Activated CD4-positive, alpha-beta T cell treated with anti-CD3 and anti-CD28 coated beads, Interleukin-2, amount 10 ng/mL, durations not matched to agents 24 days and 14 days (primary cell): ENCODE measurements at places on chromosomes 16 and 17. TPM values are rescaled to one million over a fixed set of nuclear protein-coding genes. Genes with fewer than 3 reads are reported as not detected.

The GPR139 gene
- not detected in 2 replicates for total RNA-seq

The SULT1A2 gene
- 0.23 and 0.52 TPM in 2 replicates for total RNA-seq

The SLC5A2 gene
- total RNA-seq = not detected in 2 replicates

The LRRC36 gene
- 0.23 TPM in 1 of 2 replicates, not detected in the other for total RNA-seq

The GSDMA gene
- total RNA-seq = 0.69 and 0.84 TPM in 2 replicates

The CD19 gene
- not detected in 2 replicates for total RNA-seq

The CCDC144A gene
- total RNA-seq = 2.4 and 2.9 TPM in 2 replicates

The OTOP2 gene
- not detected in 2 replicates for total RNA-seq

The DNAAF8 gene
- not detected in 2 replicates for total RNA-seq

The ST6GALNAC1 gene
- 0.35 and 0.38 TPM in 2 replicates for total RNA-seq

GRCh38 chr17:76599694-76600460, 14.2 kb upstream of the ST6GALNAC2 start:
- DNase-seq = no peak

- DNase-seq = no peak
Measured at GRCh38 chr16:66388350-66389139, 22.1 kb downstream of the CDH5 start.

DNA sequence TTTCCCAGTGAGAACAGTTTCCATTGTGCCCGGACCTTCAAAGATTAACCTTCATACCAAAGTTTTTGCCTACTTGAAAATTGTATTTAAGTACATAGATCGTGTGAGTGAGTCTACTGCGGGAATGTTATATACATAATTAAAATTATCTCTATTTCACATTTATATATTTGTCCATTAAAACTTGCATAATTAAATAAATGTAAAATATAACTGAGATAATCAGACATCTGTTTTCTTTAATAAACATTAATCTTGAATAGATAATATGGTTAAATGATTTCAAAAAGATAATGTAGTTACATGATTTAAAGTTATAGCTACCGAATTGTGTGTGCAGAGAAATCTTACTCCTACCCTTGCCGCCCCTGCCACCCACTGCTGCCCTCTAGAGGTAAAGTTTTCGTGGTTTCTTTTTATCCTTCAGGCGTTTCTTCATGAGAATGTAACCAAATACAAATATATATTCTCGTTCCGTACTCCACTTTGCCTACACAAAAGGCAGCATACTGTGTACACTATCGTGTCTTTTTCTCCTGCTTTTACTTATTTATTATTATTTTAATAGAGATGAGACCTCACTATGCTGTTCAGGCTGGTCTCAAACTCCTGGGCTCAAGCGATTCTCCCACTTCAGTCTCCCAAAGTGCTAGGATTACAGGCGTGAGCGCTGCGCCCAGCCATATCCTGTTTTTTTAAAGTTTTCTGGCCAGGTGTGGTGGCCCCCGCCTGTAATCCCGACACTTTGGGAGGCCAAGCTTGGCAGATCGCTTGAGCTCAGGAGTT, 35.6 kb downstream of the RPA1 start:
- peak; percentile 90 for DNase-seq

GRCh38 chr16:22618842-22619241, 108.2 kb downstream of the NPIPB5 start:
- DNase-seq = no peak

DNA sequence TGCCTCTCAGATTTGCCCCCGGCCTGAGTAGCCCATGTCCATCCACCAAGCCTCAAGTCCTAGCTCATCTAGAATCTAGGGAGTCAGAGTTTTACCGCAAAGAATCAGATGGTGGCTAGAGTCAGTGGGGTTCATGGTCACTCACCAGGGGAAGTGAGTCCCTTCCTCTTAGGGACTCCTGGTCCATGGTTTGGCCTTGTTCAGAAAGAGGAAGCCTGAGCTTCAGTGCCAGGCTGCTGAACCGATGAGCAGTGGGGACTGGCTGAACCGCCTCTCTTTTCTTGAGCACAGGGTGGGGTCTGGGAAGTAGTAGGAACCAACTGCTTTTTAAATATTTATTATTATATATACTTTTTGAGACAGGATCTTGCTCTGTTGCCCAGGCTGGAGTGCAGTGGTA, 160.3 kb downstream of the NTN1 start:
- no peak for DNase-seq

DNA sequence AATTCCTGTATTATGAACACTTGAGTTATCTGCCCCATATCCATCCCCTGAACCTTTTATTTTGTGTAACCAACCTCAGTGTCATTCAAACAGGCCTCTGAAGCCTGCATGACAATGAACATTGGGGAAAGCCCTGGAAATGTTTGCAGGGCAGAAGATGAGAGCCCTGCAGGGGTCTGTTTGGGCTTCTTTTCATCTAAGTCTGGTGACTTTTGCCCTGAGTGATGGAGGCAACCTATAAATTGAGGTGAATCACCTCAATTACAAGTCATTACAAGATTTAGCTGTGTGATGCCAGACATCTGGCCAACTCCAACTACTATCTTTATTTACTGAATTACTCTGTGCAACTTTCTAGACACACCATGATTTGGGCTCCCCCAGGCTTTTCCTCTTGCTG, 189.2 kb downstream of the MAF start:
- no peak for DNase-seq

DNA sequence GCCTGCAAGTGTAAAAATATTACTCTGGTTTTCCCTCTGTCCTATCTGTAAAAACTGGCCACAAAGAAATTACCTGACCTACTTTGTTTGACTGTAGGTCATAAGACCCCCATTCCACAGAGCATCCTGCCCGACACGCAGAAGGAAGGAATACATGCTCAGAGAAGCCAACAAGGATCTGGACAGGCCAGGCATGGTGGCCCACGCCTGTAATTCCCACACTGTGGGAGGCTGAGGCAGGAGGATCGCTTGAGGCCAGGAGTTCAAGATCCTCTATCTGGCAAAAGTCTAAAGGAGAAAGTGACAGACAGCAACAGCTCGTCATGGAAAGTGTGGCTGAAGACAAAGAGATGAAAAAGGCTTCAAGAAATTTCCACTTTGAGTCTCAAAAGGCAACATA, 78.2 kb upstream of the RNU2-1 start:
- peak; percentile 56 for DNase-seq

DNA sequence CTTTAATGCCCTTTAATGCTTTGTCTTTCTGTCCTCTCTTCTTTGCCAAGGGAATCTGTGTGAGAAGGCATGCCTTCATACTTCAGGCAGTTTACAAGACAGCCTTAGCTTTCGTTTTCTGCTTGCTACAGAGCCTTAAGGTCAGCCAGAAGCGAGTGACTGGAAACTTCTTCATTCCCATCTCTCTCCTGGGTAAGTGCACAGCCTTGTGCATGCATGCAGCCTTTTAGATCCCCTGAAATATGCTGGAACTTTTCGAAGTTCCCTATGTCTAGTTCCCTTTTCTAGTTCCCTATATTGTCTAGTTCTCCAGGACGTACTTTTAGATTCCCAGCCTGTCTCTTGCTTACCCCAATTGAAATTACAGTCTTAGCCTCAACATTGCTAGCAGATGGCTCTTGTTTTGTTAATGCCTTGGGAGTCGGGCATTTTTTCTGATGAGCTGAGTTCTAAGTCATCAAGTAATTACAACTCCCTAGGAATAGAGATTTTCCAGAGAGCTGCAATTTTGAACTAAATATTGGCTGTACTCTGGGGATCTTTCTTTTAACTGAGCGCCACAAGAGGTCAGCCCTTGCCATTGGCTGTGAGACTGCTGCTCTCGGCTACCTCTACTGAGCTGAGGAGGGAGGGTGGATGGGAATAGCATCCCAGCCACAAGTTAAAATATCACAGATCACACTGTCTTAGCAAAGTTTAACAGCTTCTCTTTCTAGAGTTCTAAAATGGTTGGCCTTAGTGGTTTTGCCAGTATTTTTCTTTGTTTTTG, 22.7 kb upstream of the PPM1D start:
- DNase-seq = peak; percentile 70

DNA sequence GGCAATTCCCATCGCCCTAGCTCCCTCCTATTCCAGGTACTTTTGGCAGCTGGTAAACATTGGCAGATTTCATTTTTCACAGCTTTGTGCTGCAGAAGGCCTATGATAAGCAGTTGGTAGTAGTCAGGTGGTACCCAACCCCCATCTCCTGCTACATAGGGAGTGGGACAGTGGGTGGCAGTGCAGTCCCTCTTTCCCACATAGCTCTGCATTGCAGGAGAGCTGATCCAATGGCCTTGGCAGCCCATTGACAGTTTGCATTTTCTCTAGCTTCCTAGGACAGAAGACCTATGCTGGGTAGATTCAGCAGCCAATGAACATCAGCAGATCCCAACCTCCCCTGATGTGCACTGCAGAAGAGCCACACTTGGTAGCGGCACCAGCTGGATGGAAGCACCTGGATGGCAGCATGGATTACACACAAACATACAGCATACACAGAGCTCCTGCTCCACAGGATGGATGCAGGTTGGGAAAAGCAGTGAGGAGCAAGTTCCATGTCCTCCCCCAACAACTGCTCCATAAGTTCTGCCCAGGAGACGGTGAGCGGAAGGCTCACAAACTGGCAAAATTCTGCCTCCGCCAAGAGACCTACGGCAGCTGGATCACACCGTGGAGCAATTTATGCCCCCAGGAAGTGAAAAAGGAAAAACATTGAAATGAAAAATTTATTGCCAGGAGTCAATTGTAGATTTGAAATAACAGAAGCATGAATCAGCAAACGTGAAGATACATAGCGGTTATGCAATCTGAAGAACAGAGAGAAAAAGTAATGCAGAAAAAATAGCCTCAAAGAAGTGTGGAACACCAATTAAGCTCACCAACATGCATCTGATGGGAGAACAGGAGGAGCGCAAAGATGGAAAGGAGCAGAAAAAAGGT, 95.7 kb downstream of the CACNG1 start:
- DNase-seq = no peak

DNA sequence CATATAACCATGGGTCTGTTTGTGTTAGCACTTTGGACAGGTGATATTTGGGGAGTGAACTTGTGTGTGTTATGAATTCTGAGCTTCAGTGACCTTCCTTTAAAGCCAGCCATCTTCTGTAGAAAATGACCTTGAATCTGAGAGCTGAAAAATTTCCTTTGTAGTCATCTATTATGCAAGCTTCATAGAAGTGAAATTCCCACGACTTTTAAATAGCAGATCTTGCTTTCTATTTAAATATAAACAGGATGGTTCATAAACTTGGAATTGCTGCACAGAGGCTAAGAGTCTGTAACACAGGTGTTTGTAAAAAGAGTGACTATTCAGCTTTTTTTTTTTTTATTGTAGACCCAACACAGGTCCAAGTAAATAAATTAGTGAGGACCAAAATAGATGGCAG, 85.5 kb downstream of the MARCHF10 start:
- no peak for DNase-seq

- no peak for DNase-seq
Measured at GRCh38 chr17:71234349-71234748, 886.5 kb upstream of the SOX9 start.

DNA sequence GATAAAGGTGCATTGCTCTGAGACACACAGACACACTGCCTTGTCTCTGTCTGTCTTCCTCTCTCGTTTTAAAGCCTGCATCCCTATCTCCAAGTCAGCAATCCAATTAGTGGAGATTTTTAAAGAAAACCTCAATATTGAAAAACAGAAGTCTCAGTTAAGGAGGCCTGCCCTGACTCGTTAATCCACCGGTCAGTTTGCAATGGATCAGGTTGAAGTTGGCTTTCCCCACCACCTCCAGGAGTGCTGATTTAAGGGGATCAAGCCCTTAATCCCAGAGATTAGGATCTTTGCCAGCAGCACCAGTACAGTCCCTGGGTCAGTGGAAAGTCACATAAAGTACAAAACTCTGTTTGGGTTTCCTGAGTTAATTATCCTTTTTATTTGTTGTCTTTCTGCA, 271.1 kb upstream of the ASIC2 start:
- no peak for DNase-seq

GRCh38 chr16:63813862-63814261, 1308.0 kb downstream of the CDH11 start:
- no peak for DNase-seq

GRCh38 chr16:569445-570254, at the start of gene PIGQ:
Gene PIGQ, plus strand, starts transcription at chr16:569968. Its CDS starts 4,107 bp downstream, at chr16:574075.
- peak; percentile 91 for DNase-seq

DNA sequence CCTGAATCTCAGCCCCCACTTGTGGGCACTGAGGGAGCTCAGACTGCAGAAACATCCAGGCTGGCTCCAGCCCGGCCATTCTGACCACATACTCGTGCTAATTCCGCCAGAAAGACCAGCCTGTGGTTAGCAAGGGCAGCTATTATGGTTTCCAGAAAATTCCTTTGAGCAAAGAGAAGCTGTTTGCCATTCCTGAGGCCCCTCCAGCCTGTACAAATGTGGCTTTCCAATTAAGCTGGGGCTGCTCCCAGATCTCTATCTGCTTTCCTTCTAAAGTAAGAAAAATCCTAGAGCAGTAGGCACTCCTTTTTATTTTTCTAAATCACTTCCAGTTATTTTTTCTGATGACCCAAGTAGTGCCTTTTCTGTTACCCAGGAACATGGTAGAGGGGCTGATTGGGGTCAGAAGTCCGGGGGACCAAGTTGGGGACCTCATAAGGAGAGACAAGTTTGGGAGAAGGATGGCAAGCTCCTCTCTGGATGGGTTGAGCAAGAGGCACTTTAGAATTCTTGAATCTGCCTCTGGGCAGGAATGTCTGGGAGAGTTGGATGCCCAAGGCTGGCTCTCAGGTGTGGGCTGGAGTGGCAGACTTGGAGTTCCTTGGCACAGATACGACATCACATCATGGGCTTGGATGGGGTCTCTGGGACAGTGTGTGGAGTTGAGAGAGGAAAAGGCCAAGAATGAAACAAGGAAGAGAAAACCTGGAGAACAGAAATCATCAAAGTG, 83.3 kb upstream of the TNRC6C start:
- DNase-seq = no peak

DNA sequence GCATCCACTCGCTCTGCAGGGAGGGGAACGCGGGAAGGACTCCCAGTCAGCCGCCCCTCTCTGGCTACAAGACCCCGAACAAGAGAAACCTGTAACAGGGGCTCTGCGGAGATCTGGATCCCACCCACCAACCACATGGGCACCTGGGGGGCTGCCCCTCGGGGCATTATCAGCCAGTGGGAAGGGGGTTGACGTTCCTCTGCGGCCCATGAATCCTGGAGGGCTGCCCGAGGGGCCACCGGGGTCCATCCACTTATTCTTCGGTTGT, 1.8 kb upstream of the PCGF2 start:
- no peak for DNase-seq

DNA sequence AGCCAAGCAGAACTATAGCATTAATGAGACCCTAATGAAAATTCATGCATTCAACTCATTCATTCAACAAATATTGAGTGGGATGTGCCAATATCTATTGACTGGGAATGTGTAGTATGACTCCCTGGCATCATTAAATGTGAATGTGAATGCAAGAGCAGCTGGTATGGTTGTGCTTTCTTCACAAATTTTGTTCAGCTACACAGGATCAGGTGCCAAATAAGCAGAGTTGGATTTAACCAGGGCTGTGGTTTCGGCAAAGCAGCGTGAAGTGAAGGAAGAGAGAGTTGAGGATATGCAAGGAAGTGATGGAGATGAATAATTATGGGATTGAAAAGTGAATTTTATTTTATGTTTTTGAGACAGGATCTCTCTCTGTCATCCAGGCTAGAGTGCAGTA, 87.1 kb upstream of the HNF1B start:
- DNase-seq = no peak
